ENCODE measurements at places on chromosomes 11 and 22. TPM values are rescaled to one million over a fixed set of nuclear protein-coding genes. Genes with fewer than 3 reads are reported as not detected.

GRCh38 chr11:119445850-119446249 lies 22.9 kb upstream of the THY1 start:
- no peak for DNase-seq

DNA sequence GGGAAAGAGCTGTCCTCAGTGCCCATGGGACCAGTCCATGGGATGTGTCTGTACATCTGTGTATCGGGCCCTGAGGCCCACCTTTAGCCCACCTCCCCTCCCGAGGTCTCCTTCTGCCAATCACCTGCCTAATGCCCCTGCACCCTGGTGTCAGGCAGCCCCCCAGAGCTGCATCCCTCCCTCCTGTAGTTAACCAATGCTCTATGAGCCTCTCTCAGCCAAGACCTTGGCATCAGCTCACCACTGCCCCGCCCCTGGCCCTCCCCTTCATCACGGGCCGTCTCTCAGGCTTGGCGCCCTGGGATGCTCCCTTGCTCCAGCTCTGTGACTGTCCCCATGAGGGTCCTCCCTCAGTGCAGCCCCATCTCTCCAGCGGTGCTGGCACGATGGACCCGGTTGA lies 18.5 kb downstream of the MGAT3 start:
- no peak for DNase-seq

DNA sequence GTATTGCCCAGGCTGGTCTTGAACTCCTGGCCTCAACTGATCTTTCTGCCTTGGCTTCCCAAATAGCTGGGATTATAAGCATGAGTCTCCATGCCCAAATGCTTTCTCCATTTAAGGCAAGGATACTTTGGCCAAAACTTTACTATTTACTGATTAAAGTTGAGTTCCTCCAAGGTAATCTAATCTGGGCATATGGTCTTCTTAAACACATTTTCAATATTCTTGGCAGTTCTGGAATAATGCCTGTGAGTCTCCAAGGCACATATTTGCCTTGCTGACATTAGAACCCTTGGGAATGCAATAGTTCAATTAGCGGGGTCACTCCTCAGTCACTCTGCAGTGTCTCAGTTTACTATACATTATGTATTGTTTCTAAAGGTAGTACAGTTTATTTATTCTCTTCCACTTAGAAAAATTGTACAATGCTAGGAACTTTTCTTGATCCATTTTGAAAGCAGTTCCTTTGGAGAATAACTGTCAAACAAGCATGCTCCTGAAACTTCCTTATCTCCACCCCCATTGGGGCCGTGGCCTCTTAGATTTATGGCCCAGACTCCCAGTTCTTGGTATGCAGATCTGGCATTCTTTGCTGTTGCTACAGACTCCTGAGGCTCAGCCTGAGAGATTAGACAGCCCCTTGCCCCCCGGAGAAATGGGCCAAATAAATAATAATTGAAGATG lies 13.1 kb upstream of the RAB38 start:
- no peak for DNase-seq

Gene CTNND1
- 14.0 TPM for total RNA-seq
